ENCODE measurements at places on chromosomes 3 and 15.

GRCh38 chr3:132469326-132469725 lies 52.0 kb downstream of the DNAJC13 start:
- DNase-seq, result no peak

DNA sequence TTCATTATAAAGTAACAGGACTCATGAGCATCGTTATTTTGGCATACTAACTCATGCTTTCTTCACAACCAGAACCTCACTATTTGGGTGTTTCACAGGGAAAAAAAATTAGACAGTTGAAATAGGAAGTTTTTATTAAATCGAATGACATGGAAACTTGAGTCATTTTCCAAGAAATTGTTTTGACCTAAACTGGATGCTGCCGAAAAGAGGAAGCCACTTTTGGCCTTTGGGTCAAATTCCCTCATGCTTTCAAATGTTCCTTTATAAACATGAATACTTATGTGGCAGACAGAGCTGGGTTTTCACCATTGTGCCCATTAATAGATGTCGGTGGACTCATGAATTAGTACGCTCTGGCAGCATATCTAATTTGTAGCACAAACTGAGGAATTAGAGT lies 224.9 kb downstream of the MCTP2 start:
- DNase-seq, result no peak

GRCh38 chr3:105365391-105366325 lies 1.1 kb upstream of the ALCAM start:
- DNase-seq, result no peak

- no peak for DNase-seq
These were observed 5.8 kb downstream of the ITIH1 start for GRCh38 chr3:52783211-52783555.
